ENCODE measurements at places on chromosomes 2 and 18.

DNA sequence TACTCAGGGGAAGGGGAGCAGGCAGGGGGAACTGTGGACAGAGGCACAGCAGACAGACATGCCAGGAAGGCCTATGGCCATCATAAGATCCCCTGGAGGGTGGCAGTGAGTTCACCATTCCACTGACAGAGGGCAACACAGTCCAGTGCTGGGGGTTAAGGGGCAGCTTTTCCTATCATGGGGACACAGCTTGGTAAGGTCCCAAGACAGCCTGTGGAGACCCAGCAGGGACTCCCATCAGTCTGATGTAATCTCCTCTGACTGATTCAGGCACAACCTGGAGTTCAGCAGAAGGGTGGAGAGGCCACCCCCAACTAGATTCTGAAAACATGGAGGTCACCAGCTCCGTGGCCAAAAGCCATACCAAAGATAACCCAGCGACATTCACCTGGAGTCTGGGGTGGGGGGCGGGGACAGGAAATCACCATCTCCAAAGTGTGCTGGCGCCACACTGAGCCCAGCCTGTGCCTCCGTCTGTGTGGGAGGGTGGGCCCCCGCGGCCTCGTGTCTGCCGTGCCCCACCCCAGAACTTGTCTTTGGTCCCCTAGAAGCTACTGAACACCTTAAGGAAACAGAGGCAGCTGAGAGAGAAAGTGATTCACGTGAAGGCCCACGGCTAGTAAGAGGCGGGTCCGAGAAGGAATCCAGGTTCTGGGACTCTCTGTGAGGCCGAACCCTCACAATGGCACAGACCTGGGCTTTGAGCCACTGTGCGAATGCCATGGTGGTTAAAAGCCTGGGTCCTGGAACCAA, 28.6 kb downstream of the DNMT3A start:
- DNase-seq: no peak

DNA sequence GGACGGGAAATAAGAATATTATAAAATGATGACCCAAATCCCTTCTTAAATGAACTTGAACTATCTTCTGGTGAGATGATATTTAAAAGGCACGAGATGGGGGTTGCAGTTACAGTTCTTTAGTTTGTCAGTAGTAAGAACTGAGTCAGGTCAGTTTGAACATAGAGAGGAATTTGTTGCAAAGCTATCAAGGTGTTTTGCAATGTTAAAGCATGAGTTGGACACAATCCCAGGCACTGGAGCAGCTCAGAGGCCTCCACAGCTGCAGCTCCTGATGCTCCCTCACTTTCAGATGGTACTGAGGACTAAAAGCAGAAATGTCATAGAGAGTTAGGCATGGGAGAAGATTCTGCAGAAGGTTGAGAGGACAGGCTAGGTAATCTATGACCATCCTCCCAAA, 236.0 kb downstream of the BCL2 start:
- no peak for DNase-seq

DNA sequence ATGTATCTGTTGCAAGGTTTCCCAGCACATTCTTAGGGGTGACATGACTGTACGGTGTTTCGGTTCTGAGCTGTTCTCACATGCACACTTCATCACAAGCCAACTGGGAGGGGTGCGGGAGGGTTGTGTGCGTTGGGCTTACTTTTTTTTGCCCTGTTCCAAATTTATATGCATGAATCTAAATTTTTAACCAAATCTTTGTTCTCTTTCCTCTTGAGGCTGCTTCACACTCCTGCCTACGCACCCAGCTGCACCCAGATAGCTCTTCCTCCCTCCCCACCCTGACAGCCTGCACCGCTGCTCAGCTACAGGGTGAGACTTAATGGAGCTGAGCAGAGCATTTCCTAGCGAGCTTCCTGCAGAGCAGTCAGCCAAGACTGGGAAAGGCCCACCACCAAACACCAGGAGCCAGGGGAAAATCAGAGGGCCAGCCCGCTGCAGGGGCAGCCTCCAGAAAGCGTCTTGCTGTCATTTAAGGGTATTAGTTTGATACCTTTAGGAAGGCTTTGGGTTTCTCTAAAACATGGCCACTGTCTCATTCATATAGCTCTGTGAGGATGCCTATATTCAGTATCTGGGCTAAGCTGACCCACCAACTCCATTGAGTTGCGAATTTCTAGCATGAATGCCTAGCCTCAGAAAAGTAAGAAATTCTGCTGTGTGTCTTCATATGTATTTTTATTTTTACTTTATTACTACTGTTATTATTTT, 84.5 kb downstream of the POU3F3 start:
- DNase-seq: no peak

GRCh38 chr2:12376025-12376424, 340.7 kb upstream of the TRIB2 start:
- DNase-seq: no peak

- DNase-seq: peak; percentile 83
Observed at GRCh38 chr2:2331881-2332280, 806 bp upstream of the MYT1L start.

Measured in H9 (cell line).